ENCODE measurements at places on chromosomes 1 and 21. TPM values are rescaled to one million over a fixed set of nuclear protein-coding genes. Genes with fewer than 3 reads are reported as not detected.

DNA sequence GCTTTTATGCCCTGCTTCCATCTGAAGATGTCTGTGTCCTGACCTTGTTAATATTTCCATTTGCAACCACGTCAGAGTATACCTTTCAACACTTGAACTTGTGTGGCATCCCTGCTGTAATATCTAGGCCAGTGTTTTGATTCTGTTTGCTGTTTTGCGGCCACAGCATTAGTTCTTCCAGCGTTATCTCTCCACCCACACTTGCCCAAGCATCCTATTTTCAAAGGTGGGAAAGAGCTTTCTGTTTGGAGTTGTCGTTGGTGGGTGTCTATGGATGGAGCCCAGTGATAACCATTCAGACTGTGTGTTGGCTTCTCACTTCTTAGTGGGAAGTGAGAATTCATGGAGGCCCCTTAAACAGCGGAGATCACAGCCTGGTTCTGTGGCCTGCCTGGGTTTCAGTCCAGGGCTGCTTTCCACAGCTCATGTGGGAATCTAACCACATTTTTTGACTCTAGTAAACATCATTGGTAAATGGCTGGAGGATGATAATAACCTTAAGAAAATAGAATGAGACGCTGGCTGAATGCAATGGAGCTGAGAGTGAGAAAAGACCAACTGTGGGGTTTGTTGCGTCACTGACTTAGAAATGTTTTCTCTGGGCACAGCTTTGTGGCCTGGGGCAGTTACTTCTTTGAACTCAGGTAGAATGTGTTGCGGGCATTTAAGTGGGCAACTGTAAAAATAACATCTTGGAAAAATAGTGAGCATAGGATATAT lies 7.6 kb downstream of the TENT5C start:
- DNase-seq, result peak; percentile 40
- no peak overlapping the region for H3K4me3 ChIP-seq
- H3K27me3 ChIP-seq, result no peaks in the 10 kb centered on the region
- peaks cover 30% of the 10 kb centered on the region for H3K4me1 ChIP-seq

DNA sequence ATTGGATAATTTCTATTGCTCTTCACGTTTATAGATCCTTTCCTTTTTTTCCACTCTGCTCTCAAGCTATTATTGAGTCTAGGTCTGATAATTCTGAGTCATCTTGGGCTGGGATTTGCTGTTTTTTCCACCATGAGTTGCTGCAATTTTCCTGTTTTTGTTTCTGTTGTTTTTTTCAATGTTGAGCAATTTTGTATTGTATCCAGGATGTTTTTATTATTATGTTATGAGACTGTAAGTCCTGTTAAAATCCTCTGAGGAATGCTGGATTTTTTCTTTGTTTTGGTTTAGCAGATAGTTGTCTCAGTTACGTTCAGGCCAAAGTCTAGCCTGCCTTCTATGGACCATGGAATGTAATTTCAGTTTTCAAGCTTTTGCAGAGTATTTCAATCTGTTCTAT lies 13.0 kb upstream of the SLC35A3 start:
- no peak overlapping the region for H3K27ac ChIP-seq
- no peak for DNase-seq
- no peak overlapping the region for H3K4me3 ChIP-seq
- H3K36me3 ChIP-seq, result no peaks in the 10 kb centered on the region

The TCHH gene
- total RNA-seq, result 0.25 TPM

The VHLL gene
- not detected for total RNA-seq

- no peak for DNase-seq
- H3K4me1 ChIP-seq, result peaks cover 64% of the 10 kb centered on the region
- H3K27ac ChIP-seq, result peak overlapping the region; percentile 75
- no peak overlapping the region for H3K4me3 ChIP-seq
- no peaks in the 10 kb centered on the region for H3K36me3 ChIP-seq
Measured at GRCh38 chr1:225449261-225449660, 21.4 kb upstream of the LBR start.

The WDR64 gene
- total RNA-seq, result not detected

DNA sequence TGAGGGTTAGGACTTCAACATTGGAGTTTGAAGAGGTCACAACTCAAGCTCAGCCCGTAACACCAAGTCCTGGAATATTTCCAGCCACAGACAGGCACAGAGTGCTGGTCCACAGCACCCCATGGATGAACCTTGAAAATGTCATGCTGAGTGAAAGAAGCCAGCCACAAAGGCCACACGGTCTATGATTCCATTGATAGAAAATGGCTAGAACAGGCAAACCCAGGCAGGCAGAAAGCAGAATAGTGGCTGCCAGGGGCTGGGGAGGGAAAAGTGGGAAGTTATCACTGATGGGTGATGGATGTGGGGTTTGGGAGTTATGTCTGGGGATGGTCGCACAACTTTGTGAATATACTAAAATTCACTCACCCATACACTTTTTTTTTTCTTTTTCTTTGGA lies 21.3 kb downstream of the MX1 start:
- H3K27ac ChIP-seq, result no peak overlapping the region
- no peak overlapping the region for H3K4me3 ChIP-seq
- H3K36me3 ChIP-seq, result peaks cover 63% of the 10 kb centered on the region
- H3K4me1 ChIP-seq, result no peaks in the 10 kb centered on the region
- H3K27me3 ChIP-seq, result no peaks in the 10 kb centered on the region
- DNase-seq, result no peak

The PROK1 gene
- total RNA-seq, result 7.4 TPM

The HUNK gene
- total RNA-seq, result 0.74 TPM

- H3K4me1 ChIP-seq, result peaks cover 13% of the 10 kb centered on the region
- H3K36me3 ChIP-seq, result no peaks in the 10 kb centered on the region
- DNase-seq, result no peak
- peak overlapping the region; percentile 40 for H3K4me3 ChIP-seq
- no peaks in the 10 kb centered on the region for H3K27me3 ChIP-seq
Measured at GRCh38 chr1:2175055-2175414, 19.5 kb downstream of the FAAP20 start.

The ATP6V1G3 gene
- not detected for total RNA-seq

GRCh38 chr1:19400875-19401534 lies 84.3 kb downstream of the CAPZB start:
- no peak for DNase-seq
- H3K4me3 ChIP-seq, result no peak overlapping the region
- H3K4me1 ChIP-seq, result peaks cover 82% of the 10 kb centered on the region
- H3K27me3 ChIP-seq, result no peaks in the 10 kb centered on the region
- peak overlapping the region; percentile 78 for H3K27ac ChIP-seq

DNA sequence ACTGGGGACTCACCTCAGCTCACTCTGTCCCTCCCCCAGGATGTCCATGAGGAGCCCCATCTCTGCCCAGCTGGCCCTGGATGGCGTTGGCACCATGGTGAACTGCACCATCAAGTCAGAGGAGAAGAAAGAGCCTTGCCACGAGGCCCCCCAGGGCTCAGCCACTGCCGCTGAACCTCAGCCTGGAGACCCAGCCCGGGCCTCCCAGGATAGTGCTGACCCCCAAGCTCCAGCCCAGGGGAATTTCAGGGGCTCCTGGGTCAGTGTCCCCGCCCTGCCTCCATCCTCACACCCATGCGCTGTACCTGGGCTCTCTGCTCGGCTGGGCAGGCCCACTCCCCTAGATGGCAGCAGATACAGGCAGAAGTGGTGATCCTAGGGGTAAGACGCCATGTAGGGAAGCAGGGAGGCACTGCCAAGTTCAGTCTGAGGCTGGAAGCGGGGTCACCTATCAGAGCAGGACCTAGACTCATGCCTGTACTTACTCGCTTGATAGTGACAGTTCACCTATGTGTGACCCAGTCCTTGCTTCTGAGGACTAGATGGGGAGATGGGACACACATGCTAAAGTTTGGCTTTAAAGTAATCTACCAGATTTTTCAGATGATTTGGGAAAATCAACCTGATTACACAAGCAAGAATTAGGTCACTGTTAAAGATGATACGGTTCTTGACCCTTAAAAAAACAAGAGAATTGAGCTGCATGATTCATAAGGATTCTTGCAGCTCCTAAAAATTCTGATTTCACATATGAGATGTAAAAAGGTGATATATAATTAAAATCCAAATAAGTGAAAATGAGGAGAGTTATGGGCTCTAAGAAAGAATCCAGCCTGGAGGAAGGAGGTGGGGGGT lies 38.7 kb downstream of the ETNK2 start:
- H3K4me1 ChIP-seq, result peaks cover 59% of the 10 kb centered on the region
- no peak overlapping the region for H3K27ac ChIP-seq
- no peaks in the 10 kb centered on the region for H3K27me3 ChIP-seq
- DNase-seq, result no peak
- no peak overlapping the region for H3K4me3 ChIP-seq

DNA sequence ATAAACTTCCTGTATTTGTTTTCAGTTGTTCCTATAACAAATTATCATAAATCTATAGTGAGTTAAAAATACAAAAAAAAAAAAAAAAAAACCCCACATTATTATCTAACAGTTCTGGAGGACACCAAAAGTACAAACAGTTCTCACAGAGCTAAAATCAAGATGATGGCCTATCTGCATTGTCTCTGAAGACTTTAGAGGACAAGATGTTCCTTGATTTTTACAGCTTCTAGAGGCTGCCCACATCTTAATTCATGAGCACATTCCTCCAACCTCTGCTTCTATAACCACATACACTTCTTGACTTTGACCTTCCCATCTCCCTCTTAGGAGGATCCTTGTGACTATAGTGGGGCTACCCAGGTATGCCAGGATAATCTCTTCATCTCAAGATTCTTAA lies 806.1 kb downstream of the LTN1 start:
- DNase-seq, result no peak

The FCRL2 gene
- not detected for total RNA-seq

DNA sequence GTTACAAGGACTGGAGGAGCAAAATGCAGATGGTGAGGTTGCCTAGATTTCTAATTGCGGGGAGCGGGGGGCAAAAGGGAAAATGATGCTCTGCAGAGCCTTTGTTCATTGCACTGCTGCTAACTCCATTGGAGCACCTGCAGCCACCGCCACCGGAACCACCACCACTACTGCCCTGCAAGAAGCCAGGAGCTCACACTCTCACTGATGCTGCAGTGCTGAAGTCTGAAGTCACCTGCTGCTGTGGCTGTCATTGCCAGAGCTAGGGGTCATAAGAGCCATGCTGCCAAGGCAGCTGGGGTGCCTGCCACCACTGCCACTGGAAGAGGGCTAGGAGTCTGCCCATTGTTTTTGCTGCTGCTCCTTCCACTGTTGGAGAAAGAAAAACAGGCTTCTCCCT lies 7.3 kb upstream of the HPCAL4 start:
- no peaks in the 10 kb centered on the region for H3K27me3 ChIP-seq
- no peak for DNase-seq
- no peaks in the 10 kb centered on the region for H3K36me3 ChIP-seq
- no peak overlapping the region for H3K4me3 ChIP-seq

- no peak overlapping the region for H3K4me3 ChIP-seq
- H3K4me1 ChIP-seq, result peaks cover 67% of the 10 kb centered on the region
- no peaks in the 10 kb centered on the region for H3K36me3 ChIP-seq
- peak overlapping the region; percentile 50 for H3K27ac ChIP-seq
- no peak for DNase-seq
Measured at GRCh38 chr1:203636291-203636690, 9.7 kb downstream of the ATP2B4 start.

The ARHGAP30 gene
- total RNA-seq, result 14.5 TPM

GRCh38 chr1:116179419-116179818 lies 68.2 kb downstream of the MAB21L3 start:
- no peaks in the 10 kb centered on the region for H3K27me3 ChIP-seq
- no peak overlapping the region for H3K4me3 ChIP-seq
- H3K27ac ChIP-seq, result no peak overlapping the region

The KCNJ15 gene
- total RNA-seq, result 12.3 TPM

GRCh38 chr1:46489169-46489637 lies 433 bp upstream of the DMBX1 start:
- DNase-seq, result no peak
- H3K27ac ChIP-seq, result no peak overlapping the region
- H3K4me3 ChIP-seq, result peak overlapping the region; percentile 30
- H3K27me3 ChIP-seq, result peaks cover 34% of the 10 kb centered on the region
- H3K36me3 ChIP-seq, result no peaks in the 10 kb centered on the region

DNA sequence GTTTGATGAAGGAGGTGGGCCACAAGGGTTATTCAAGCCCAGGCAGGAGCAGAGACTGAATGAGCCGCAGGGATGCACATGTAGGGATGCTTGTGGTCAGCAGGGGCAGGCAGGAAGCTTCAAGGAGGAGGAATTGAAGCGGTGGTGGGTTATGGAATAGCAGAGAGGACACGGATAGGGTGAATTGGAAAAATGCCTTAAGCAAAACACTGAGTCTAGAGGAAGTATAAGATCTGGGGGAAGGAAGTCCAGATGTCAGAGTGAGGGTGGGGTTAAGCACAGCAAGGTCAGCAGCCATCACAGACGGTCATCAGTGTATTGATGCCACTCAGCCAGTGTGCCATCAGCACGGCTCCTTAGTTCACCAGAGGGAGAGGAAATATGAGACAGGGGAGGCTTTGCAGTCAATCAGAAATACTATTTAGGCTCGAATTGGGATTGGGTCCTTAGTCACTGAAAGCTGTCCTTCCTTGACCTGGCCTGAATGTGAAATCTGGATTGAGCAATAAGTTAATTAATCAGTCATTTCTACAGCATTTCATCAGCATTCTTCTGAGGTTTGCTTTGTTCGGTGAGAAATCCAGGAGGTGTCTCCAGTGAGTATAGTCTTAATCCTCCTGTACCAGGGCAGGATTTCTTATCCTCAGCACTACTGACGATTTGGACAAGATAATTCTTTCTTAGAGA lies 6.0 kb upstream of the LCE1F start:
- H3K27me3 ChIP-seq, result no peaks in the 10 kb centered on the region
- H3K36me3 ChIP-seq, result no peaks in the 10 kb centered on the region
- no peak overlapping the region for H3K27ac ChIP-seq
- DNase-seq, result no peak
- no peaks in the 10 kb centered on the region for H3K4me1 ChIP-seq
- no peak overlapping the region for H3K4me3 ChIP-seq

DNA sequence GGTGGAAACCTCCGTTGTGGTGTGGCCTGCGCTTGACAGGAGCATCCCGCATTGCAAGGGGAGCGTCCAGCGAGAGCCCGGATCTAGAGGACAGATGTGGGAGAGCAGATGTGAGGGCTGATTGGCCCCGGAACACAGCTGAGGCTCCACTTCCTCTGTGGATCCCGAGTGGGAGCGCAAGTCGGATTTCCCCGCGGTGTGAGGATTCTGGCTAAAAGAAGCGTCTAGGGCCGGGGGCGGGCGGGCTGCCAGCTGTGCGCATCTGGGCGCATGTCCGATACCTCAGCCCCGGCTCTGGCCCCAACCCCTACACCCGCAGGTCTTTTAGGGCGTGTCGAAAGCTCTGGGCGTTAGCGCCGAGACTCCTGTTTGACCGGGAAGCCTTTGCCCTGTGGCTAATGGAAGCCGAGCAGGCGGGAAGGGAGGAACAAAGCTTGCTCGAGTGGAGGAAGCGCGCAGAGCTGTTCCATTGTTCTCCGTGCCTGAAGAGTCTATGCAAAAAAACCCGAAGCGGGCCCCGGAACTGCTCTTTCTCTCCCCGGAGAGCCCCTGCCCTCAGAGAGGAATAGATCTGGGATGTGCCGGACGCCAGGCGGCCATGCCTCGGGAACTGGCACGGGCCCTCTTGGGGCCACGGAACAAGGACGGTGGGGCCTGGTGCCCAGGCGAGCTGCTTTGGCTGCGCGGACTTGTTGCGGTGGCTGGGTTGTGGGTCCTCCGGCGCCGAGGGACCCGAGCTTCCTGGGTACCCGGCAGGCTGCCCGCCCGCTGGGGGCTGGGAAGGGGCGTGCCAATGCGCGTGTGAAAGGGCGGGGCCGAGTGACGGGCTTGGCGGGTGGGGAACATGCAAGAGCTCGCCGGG lies 111.1 kb downstream of the NAV1 start:
- no peaks in the 10 kb centered on the region for H3K36me3 ChIP-seq
- H3K4me1 ChIP-seq, result peaks cover 51% of the 10 kb centered on the region
- no peak for DNase-seq
- peak overlapping the region; percentile 59 for H3K4me3 ChIP-seq

The AMY1C gene
- total RNA-seq, result not detected

GRCh38 chr21:23152130-23152529 lies 2153.9 kb downstream of the NCAM2 start:
- H3K27ac ChIP-seq, result no peak overlapping the region
- no peaks in the 10 kb centered on the region for H3K4me1 ChIP-seq
- no peaks in the 10 kb centered on the region for H3K27me3 ChIP-seq
- DNase-seq, result no peak
- H3K4me3 ChIP-seq, result no peak overlapping the region
